ENCODE measurements at places on chromosomes 12 and 14.

GRCh38 chr14:54672688-54673087 is 105.8 kb downstream of the SAMD4A start:
- no peak for DNase-seq

GRCh38 chr12:90827567-90827966 is 127.4 kb downstream of the CCER1 start:
- no peak for DNase-seq

GRCh38 chr14:101833045-101833444 is 71.5 kb downstream of the PPP2R5C start:
- DNase-seq = no peak

- no peak for DNase-seq
Measured at GRCh38 chr12:115864396-115864795, 413.1 kb downstream of the MED13L start.

- DNase-seq = no peak
Measured at GRCh38 chr12:44672042-44672441, 204.1 kb downstream of the NELL2 start.

GRCh38 chr14:33477797-33478196 is 473.1 kb downstream of the EGLN3 start:
- no peak for DNase-seq

GRCh38 chr12:128075332-128075731 is 191.6 kb upstream of the TMEM132C start:
- DNase-seq = no peak
